ENCODE measurements at places on chromosomes 13 and 19. TPM values are rescaled to one million over a fixed set of nuclear protein-coding genes. Genes with fewer than 3 reads are reported as not detected.

Gene CFD
- 655 TPM for total RNA-seq

Gene BICRA
- 8.8 TPM for total RNA-seq

Gene CSNK1G2
- 23.6 TPM for total RNA-seq

Gene SPACA6
- total RNA-seq = 14.6 TPM

Gene ZNF587B
- 7.5 TPM for total RNA-seq

Gene CACTIN
- total RNA-seq = 12.6 TPM

Gene PSG3
- not detected for total RNA-seq

Gene AMER2
- total RNA-seq = not detected

Gene SBSN
- total RNA-seq = not detected

DNA sequence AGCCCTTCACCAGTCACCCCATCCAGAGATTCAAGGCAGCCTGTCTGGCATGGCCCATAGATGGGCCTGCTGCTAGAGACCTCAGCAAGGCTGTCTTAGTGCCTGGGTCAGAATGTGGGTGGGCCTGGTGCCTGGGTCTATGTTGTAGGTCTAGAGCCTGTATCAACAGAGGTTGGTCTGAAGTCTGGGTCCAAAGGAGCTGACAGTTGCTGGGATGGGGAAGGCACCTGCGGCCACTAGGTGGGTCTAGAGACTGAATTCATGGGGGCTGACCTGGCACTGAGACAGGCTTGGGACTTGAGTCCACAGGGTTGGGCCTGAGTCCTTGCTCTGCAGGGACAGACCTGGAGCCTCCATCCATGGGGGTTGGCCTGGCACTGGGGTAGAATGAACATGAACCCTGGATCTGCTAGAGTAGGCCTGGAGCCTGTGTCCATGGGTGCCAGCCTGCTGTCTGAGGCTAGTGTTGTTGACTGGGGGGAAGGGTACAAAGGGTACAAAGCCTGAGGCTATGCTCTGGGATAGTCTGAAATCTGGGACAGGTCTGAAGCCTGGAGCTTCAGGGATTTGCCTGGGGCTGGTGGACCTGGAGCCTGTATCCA, 516.8 kb downstream of the OLFM4 start:
- DNase-seq = no peak

DNA sequence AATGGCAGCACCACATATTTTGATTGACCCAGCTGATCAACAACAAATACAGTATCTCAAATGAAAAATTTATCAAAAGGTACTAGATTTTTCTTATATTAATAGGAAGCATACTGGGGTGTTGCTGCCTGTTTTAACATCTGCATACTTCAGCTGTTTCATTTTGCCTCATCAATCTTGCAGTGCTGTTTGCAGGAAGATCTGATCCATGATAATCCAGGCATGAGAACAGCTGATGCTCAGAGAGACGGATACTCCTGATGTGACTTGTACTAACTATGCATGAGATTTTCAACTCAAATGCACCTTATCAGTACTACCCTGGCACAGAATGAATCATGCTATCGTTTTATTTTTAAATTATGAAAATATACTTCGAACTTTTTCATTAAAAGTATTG, 2136.8 kb downstream of the PCDH9 start:
- no peak for DNase-seq

DNA sequence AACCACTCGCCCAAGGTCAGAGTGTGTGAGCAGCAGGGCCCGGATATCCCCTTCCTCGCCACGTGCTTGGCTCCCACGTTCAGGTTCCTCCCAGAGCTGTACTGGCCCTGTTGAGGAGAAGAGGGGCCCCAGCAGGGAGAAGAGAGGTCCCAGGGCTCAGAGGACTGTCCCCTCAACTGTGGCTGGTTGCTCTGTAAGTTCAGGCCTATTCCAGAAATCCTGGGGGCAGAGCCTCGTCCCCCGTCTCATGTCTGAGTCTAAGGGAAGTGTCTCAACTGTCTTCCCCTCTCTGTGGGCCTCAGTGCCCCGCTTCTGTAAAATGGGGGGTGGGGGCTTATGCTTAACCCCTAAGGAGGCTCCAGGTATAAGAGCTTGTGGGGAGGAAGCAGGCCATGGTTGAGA, 3.9 kb downstream of the PPP5C start:
- DNase-seq = no peak

DNA sequence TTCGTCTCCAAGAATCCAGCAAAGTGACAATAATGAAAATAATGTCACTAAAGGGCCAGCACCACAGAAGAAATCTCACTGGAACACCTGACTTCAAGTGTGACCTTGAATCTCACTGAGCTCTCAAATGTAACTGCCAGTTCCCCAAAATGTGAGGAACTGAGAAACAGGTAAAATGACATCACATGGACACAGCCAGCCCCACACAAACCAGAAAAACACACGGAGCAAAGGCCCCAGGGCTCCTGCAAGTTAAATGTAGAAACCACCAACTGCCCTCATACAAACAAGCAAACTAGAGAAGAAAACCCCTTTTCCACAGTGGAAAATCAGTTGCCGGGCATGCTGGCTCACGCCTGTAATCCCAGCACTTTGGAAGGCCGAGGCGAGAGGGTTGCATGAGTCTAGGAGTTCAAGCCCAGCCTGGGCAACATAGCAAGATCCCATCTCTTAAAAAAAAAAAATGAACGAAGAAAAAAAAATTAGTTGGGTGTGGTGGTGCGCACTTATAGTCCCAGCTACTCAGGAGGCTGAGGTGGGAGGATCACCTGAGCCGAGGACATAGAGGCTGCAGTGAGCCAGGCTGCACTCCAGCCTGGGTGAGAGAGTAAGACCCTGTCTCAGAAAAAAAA, 8.7 kb upstream of the KANK2 start:
- DNase-seq = peak; percentile 16

DNA sequence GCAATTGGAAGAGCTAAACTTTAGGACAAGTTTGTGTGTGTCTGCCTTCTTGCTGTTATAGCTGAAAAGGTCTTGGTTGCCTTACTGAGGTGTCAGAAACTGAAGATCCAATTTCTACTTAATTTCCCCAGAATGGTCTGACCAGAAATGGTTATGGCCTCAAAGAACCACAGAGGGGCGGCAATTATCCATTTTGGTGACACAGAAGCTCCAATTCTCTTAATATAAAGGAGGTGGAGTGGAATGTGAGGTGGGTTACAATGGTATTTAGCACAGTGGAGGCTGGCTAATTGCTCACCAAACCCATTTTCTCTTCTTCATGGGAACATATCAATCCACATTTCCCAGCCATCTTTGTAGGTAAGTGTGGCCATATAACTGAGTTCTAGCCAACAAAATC, 1157.2 kb downstream of the OLFM4 start:
- no peak for DNase-seq

DNA sequence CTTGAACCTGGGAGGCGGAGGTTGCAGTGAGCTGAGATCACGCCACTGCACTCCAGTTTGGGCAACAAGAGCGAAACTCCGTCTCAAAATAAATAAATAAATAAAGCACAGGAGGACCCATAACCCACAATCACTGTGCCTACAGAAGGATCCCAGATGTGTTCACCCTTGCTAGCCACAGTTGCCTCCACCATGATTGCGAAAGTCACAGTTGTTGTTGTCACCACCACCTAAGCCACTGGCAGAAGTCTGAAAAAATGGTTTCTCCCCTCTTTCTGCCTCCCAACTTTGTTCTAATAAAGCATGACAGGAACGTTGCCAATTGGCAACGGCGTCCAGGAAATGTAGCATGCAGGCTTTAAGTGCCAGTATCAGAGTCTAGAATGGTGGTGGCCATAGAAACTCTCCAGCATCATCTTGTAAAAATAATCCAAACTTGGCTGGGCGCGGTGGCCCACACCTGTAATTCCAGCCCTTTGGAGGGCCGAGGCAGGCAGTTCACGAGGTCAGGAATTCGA, 2.2 kb upstream of the EPS15L1 start:
- no peak for DNase-seq

DNA sequence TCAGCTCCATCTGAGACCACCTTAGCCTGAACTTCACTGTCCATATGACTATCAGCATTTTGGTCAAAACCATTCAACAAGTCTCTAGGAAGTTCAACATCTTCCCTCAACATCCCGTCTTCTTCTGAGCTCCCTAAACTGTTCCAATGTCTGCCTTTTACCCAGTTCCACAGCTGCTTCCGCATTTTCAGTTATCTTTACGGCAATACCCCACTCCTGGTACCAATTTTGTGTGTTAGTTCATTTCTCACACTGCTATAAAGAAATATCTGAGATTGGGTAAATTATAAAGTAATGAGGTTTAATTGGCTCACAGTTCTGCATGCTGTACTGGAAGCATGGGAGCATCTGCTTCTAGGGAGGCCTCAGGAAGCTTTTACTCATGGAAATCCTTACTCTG, 771.2 kb downstream of the SLITRK6 start:
- DNase-seq = no peak

- no peak for DNase-seq
These were observed 278 bp upstream of the ZNF274 start for GRCh38 chr19:58182577-58182988.

DNA sequence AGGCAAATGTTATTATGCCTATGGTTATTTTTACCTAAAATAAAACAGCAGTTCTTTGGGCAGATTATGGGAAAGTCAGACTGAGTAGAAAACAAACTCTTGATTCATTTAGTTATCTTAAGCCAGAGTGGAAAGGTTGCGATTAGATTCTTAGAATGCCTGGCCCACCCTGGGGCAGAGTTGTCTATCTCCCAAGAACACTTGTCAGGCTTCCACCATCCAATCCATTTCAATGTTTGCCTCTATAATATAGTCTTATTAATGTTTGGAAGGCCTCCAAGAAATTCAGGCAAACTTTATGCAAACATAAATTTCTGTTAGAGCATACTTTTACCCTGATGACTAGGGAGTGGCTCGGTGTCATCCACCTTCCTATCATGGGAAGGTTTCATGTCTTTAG, 207.0 kb downstream of the SLITRK6 start:
- no peak for DNase-seq

- DNase-seq = no peak
These were observed 328.9 kb downstream of the SHISA2 start for GRCh38 chr13:25722893-25723292.

- DNase-seq = no peak
These were observed 646 bp downstream of the ABHD8 start for GRCh38 chr19:17302391-17303166.

DNA sequence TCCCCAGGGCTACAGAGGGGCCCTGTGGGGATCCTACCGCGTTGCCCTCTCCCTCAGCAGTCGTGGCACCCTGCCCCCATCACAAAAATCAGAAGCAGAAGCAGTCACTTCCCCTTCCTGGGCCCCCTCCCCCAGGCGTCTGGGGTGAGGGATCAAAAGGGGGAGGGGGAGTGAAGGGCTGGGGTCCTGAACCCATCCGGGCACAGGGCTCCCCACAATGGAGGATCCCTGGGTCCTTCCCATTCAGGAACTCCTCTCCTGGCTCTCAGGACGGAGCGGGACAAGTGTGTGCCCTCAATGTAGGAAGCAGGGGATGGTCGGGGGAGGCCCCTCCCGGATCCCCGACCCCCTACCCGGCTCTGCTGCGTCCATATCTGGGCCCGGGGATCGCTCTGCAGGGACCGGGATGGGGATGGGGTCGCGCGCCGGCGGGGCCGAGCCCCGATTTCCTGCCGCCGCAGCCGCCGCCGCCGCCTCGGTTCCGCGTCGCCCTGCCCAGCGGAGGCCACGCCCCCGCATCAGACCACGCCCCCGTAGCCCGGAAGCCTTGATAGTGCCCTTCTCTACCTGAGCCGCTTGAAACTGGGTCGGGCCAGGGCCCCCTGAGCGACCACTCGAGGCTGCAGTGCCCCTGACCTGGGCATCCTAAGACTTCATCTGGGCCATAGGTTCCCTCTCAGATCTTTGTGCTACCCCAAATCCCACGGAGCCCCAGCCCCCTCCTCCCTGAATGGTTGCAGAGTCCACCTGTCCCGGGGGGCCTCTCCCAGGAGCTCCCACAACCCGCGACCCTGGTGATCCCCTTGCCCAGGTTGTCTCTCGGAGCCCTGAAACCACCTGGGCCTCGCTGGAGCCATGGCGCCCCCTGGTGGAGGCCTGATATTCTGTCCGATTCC, at the start of gene GMIP:
GMIP (minus strand) TSS at position 500 of the 896 bp plus-strand sequence; CDS start at position 372, 128 bp downstream.
- peak; percentile 93 for DNase-seq

DNA sequence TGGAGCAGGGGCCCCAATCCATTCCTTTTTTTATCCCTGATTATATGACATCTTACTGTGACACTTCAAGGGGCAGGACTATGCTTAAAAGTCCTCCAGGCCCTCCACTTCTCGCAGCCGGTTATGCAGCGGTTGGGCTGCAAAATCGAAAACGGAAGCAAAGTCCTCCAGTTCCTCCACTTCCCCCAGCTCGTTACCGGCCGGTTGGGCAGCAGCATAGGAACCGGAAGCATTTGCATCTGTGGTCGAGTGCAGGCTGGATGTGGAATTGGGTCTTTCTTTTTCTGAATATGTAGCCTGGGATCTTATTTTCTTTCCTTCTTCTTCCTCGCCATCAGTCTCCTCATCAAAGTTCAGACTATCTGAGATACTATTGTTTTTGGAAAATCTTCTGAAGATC, 46.1 kb downstream of the OXGR1 start:
- no peak for DNase-seq

GRCh38 chr13:31846961-31847752, 107.8 kb downstream of the RXFP2 start:
- DNase-seq = peak; percentile 44

DNA sequence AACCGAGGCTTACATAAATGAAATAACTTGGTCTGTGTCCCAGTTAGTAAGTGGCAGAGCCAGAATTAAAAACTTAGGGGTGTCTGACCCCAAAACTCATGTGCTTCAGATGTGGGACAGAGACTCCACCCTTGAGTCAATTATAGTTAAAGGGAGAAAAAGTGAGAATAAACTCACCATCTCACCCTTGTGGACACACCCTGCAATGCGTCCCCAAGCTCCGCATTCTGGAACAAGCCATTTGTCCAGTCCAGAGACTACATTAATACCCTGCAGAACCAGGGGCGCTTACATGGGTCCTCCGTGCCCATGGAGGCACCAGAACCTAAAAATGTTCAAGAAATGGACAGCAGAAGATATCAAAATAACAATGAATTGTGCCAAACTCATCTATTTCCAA, 207.0 kb upstream of the ZNF507 start:
- DNase-seq = no peak

DNA sequence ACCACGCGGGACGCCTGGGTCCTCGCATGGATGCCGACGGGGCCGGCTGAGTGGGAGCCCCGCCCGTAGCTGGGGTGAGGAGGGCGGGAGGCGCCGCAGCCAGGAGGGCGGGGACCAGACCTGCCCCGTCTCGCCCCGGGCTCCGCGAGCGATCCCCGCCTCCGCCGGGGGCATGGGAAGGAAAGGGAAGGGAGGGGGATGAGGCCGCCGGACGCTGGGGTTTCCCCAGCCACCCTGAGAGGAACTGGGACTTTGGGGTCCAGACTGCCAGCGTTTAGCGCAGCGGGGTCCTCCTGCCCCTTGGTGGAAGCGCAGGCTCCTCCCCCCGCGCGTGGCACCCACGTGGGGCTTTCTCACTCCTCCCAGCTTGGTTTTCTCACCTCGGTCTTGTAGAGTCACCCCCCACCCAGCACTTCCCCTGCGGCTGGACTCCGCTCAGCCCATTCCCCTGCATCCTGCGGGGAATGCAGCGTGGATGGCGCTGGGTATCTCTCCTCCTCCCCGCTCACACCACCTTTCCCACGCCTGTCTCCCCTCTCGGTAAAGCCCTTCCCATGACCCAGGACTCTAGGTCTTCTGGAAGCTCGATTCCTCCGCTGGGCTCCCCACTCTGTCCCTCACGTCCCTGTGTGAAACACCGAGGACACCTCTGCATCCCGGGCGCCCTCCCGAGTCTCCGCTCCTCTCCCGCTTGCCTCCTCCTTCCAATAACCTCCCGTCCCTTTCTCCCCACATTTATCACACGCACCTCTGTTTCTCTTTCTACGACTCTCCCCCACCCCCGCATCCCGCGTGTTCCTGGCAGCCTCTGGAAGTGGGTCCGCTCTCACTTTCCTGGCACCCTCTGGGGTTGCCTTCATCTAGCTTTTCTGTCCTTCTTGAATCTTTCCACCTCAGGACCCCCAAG, 2.1 kb downstream of the TGFB1 start:
- peak; percentile 91 for DNase-seq
